NCI-H1930 (cell line): ENCODE measurements at places on chromosomes 3 and 15.
A peak's percentile ranks its signal among the peaks of the same experiment; 100 is the strongest.

DNA sequence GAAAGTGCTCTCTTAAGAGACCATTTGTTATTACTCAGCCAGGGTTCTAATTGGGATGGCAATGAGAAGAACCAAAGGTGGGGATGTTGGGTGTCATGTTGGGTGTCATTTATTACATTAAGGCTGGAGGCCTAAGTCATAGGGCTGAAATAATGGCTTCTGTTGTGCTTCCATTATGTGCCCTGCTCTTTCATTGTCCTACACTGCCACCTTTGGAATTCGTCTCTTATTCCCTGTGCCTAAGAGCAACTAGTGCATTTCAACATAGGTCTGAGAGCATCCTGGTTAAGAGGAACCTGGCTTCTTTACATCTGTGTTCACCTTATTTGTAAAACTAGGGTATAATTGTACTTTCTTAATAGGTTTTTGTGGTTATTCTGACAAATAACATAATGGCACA lies 32.2 kb downstream of the RIOX2 start:
- no peak for DNase-seq

DNA sequence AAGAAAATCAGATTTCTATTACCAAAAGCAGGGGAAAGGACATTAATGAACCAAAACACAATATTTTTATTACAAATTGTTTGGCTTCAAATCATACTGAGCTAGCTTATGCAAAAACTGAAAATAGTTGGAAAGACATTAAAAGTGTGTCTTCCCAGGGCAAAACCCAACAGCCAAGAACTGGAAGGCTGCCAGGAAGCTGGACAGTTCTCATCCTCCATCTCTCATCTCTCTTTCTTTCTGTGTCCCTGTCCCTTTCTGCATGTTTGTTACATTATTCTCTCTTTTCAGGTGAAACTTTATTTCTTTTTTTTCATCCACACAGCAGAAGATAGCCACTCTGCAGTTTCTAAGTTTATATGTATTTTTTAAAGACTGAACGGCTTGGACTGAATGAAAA lies 41.1 kb upstream of the SNTN start:
- DNase-seq: no peak

GRCh38 chr15:40471105-40471807 lies 472 bp downstream of the CHST14 start:
- no peak for DNase-seq

GRCh38 chr3:1214933-1215332 lies 122.1 kb downstream of the CNTN6 start:
- DNase-seq: no peak

GRCh38 chr15:59611276-59612260 lies at the start of gene GCNT3:
Gene GCNT3, plus strand, starts transcription at chr15:59611783. Its CDS starts 6,456 bp downstream, at chr15:59618239.
- DNase-seq: no peak

DNA sequence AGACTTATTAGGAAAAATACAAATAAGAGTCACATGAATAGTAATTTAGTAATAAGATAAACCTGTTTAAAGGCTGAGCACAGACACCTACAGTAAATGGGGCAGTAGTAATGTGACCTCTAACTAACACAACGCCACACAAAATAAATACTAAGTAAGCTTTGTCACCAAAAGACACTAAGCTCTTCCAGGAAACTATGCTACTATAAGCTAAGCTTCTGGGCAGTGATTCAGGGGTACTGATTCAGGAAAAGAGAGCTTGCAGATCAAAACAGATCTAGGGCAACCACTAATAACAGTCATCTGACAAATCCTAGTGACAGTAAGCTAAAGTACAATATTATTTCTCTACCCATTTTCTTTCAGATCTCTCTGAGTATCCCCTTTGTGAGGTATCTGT lies 68.8 kb downstream of the PLOD2 start:
- no peak for DNase-seq

DNA sequence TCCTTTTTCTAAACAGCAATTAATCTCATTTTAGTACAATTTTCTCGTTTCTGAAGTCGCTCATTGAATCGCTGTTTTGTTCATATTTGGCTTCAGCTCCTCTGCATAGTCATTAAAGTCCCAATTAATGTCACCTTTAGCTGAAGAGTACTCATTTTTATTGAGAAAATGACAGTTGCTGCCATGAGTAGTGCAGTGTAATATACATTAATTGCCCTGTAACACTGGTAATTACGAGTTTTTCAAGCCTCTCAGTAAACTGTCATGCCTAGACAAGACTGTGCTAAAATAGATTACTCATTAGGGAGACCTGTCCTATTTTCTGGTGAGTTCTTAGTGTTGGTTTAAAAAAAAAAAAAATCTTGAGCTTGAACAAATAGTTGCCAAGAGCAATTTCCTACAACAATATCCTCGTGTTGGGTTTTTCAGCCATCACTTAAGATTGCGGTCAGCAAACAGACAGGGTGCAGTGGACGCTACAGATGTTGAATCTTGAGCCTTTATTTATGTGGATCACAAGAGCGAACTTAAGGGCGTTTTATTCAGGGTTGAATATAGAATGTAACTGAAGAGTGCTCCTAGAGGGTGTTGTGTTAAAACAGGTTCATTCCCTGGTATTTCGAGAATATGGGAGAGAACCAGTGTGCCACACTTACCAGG lies 176.0 kb downstream of the CDIN1 start:
- peak; percentile 83 for DNase-seq

DNA sequence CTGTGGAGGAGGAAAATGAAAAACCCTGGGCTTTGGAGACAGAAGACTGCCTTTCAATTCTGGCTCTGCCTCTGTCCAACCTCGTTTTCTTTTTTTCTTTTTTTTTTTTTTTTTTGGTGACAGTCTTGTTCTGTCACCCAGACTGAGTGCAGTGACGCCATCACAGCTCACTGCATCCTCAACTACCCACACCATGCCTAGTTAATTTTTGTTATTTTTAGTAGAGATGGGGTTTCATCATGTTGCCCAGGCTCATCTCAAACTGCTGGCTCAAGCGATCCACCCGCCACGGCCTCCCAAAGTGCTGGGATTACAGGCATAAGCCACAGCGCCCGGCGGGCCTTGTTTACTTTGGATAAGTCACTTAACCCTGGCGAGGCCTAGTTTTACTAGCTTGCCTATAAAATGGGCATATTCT lies 66.3 kb upstream of the SLC25A26 start:
- DNase-seq: no peak

DNA sequence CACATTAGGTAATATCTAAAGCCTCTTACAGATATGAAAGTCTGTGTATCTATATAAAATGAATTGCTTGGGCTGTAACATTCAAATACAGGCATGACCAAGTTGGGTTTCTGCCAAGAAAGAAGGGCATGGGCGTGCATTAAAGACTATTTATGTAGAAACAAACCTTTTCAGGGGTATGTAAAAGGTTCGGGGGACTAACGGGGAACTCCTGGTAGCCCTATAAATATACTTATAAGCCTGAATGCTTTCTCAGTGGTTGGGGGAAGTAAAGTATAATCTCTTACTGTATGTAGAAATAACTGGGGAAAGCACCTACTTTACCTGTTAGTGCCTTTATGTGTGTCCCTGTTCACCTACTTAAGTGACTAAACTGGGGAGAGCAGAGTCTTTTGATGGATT lies 154.5 kb upstream of the TBL1XR1 start:
- DNase-seq: no peak

- DNase-seq: no peak
Measured at GRCh38 chr3:114557791-114558190, 264.0 kb downstream of the TIGIT start.

GRCh38 chr3:117903226-117903625 lies 1131.4 kb downstream of the IGSF11 start:
- no peak for DNase-seq

DNA sequence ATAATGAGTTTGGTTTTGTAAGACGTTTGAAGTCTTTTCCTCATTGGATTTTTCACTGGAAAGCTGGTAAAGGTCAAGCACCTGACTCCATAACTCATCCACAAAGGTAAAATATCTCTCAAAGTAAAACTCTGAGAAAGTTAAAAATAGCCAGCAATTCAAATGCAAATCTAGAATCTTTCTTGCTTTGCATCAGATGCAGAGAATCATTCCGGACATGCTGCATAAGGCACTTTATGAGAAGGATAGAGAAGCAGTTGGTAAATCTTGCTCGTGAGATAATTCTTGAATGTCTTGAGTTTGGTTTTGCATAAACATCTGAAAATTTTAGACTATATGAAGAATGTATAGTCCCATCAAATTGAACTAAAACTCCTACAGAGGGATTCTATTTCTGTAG lies 9.1 kb downstream of the KCNMB2 start:
- DNase-seq: no peak

DNA sequence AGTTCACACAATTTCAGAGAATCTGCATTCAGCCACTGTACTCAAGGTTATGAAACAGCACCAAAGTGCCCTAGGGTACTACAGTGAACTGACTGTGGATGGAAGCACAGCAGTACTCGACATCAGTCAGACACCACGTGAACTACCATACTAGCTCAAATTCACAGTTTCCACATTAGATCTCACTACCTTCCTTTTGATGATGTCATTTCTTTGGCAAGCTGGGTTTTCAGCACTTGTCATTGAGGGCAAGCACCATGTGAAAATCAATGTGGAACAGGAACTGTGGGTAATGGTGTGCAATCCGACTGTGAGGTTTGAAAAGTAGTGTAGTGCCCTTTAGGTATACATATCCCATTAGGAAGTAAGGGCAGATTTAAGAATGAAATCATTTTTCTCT lies 110.5 kb upstream of the BFSP2 start:
- DNase-seq: no peak

- no peak for DNase-seq
Measured at GRCh38 chr3:58098531-58098930, 90.3 kb downstream of the FLNB start.

DNA sequence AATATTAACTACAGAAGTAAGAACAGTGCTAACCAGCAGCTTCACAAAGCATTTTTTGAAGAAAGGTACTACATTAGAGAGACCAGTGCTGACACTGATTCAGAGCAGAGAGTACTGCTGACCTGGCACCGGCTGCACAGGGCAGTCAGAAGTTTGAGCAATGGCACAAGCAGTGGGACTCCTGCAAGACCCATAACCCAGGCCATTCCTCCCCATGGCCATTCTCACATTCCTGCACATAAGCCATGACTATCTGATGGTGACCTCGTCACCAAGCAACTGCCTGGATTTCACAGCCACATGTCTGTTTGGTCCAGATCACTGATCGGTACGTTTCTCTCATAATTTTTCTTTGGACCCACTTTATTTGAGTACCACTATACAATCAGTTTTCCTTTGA lies 88.7 kb downstream of the GPR156 start:
- DNase-seq: no peak

GRCh38 chr3:65919826-65920225 lies 118.9 kb downstream of the MAGI1 start:
- no peak for DNase-seq

GRCh38 chr15:25933456-25934158 lies 70.5 kb upstream of the ATP10A start:
- no peak for DNase-seq

DNA sequence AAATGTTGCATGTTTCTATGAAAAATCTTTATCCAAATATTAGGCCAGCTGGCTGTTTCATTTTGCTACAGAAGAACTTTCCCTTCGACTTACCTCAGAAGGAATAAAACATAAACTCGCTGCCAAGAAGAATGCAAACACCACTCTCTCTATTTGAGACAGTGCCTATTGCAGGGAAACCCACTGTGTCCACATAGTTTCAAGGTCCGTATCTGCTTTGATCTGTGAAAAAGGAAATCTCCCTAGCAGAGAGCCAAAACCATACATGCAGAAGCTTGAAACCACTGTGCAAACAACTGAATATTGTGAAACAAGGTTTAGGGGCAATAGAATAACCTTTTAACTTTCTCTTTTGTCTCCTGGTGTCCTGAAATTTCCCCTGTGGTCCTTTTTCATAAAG lies 35.0 kb upstream of the CAPN7 start:
- DNase-seq: no peak

DNA sequence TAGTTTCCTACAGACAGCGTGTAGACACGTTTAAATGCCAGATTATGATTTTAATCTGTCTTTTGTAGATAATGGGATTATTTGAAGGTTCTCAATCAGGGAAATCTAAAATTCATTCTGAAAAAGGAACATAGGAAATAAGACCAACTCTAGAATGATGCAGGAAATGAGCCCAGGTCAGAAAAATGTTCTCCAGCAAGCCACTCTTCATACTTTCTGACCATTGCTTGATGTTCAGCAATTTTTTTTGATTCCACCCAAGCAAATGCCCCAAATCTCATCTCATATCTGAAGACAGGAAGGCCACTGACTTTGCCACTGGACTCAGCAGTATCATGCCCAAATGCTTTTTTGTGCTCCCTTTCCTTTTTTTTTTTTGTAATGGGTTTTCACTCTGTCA lies 373.4 kb downstream of the LPP start:
- no peak for DNase-seq

DNA sequence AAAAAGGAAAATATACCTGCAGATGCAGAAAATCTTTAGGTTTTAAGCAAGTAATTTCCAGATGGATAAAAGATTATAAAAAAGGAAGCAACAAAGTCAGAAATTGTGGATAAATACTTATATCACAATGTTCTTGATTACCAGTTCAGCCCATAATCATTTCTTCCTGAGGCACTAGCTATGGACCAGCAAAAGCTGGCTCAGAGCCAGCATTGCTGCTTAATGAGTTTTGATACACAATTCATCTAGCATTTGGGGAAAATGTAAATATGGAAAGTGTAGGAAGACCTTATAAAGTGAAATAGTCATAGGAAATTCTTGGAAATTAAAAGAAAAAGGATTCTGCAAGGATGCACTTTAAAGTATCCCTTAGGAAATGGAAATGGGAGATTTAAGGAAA lies 168.3 kb upstream of the GBE1 start:
- DNase-seq: peak; percentile 58

- no peak for DNase-seq
Measured at GRCh38 chr3:3636815-3637214, 162.4 kb upstream of the LRRN1 start.

DNA sequence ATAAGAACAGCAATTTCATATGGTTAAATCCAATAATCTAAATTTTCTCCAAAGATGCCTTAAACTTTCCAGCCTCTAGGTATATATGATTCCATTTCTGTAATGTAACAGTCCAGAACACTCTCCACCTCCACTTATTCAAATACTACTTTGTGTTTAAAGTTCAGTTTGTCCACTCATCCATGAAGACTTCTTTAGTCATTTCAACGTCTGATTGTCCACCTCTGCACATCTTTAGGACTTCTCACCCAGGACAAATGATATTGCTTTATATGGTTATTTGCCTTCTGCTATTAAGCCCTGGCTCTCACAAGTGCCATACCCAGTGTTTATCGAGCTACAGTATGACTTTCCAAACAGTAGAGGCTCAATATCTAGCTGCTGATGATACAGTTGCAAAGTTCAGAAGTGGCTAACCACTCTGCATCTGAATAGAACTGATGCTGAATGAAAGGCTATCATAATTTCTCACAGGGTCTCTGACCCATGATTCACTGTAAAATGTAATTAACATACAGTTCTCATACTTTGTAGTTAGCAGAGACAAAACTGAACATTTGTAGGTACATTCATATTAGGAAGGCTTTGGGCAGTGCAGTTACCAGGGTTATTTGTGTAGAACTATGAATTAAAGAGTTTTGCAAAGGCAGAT lies 93.7 kb upstream of the MBNL1 start:
- no peak for DNase-seq

GRCh38 chr3:149553781-149554451 lies 79.4 kb downstream of the TM4SF4 start:
- DNase-seq: no peak

GRCh38 chr3:10471054-10471688 lies 34.2 kb downstream of the ATP2B2 start:
- DNase-seq: no peak

- peak; percentile 72 for DNase-seq
Measured at GRCh38 chr3:112642912-112643506, 2.1 kb upstream of the CCDC80 start.

GRCh38 chr3:39166932-39167532 lies 13.6 kb upstream of the CSRNP1 start:
- DNase-seq: no peak
